ENCODE measurements at places on chromosomes 1 and 21.

DNA sequence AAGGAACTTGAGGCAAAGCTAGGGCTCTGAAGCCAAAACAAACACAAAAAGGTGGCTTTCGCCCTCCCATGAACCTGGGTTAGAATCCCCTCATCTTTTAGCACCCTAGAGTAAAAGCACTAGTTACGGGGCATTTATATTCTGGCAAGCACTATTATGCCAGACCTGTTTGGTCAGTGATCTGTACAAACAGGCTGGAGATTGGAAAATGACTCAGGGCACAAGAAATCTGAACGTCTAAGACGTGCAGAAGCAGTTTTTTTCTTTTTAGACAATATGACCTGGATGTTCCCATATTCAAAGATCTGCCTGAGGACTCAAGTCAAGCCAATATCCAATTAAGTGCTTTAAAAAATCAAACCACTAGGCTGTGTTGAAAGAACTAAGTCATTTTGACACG, 3.0 kb downstream of the ZNF436 start:
- no peak for DNase-seq

- DNase-seq = no peak
Observed at GRCh38 chr1:22662318-22662717, 9.3 kb downstream of the C1QB start.

DNA sequence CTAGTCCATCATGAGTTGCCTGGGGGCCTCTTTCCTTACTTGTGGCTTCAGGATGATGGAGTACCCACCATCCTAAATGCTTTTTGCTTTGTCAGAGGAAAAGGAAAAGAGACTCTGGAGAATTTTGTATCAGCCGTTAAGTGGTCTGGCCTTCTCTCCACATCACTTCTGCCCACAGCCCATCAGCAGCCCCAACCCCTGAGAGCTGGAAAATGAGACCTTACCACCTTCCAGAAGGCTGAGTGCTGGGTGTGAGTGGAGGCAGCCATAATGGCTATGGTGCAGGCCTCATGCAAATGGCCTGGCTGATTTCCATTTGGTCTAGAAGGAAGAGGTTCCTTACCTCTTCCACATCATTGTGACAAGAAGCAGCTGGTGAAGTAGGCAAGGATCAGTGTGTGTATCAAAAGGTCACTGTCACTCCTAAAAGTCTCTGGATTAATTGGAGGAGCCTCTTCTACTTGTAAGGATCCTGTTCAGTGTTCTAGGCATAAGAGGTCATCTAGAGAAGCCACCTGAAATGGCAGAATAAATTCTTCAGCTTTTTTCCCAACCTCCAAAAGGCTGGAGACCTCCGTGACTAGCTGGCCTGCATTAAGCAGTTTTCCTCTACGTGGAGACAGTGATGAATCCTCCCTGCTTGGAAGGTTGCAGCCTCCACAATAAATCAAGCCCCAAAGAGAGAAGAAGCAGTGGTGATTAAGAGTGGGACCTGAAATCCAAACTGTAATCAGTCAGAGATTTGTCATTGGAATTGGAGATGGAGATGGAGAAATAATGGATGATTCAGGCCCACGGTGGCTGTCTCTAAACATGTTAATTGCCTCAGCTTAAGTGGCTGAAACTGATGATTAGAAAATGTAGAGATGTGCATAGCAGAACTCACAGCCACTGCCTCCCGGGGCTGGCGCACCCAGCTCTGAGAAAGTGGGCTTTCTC, 111.5 kb downstream of the CNIH3 start:
- DNase-seq = no peak

GRCh38 chr21:33578214-33578613, 10.3 kb downstream of the DONSON start:
- no peak for DNase-seq

DNA sequence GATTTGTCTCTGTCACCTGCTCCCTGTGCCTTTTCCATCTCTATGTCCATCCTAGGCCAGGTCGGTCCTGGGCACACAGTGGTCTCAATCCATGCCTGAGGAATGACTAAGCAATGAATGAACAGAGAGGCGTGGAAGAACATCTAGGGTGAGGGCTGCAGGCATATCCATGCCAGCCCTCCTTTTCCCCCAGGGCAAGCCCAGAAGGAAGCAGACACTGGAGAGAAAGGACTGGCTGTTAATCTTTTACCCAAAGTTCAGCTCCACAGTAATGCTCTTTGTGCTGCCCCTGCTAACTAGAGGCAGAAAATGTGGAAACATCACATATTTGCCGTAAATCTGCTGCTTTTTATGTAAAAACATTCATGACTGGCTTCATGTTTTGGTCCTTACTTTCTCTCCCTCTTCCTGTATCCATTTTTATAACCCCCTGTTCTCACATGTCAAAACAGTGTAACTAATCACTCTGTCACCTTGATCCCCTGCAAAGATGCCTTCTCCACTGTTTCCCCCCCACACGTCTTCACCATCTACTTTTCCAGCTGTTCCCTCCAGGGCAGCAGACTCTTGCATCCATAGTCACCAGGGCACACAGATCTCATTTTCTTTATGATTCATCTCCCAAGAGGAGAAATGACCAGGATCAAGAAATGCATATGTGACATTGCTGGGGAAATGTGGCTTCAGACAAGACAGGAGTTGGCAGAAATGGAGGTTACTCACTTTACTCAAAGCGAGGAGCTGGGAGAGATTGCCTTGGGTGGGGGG, 166.4 kb upstream of the PROX1 start:
- DNase-seq = no peak

DNA sequence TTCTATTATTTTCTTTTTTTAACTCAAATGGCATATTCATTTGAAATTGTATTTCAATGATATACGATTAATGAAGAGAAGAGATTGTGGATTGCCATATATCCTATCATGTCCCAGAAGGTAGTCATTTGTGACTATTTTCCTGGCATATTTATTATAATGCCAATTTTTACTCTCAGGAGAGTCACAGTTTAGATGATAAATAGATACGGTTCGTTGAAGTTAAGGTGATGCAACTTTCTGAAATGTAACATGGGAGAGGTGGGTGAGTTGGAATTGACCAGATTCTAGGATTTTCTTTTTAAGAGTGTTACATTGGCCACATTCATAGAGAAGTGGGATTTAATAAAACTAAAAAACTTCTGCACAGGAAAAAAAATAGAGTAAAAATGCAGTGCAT, 1138.5 kb downstream of the NCAM2 start:
- no peak for DNase-seq

GRCh38 chr1:8073112-8073855, 47.2 kb upstream of the ERRFI1 start:
- no peak for DNase-seq

GRCh38 chr1:6417961-6418667, 1.6 kb downstream of the HES2 start:
- peak; percentile 81 for DNase-seq

DNA sequence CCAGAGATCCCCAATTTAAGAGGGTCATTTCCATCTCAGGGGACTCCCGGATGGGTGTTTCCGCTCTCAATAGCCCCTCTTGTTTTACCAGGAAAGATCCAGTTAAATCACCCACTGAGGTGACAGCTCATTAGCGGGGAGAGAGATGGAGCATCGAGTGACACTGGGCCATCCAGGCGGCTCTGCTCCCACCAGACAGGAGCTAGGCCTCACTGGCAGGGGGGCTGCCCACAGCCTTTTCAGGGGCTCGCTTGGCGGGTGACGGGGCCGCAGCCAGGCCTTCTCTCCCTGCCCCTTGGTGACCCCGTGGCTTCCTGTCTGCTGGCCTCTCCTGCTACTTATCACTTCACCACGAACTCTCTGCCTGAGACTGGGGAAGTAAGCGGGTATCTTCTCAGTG, 26.7 kb upstream of the SPSB1 start:
- no peak for DNase-seq

- DNase-seq = no peak
Observed at GRCh38 chr1:147781056-147781471, 20.7 kb upstream of the GJA5 start.

DNA sequence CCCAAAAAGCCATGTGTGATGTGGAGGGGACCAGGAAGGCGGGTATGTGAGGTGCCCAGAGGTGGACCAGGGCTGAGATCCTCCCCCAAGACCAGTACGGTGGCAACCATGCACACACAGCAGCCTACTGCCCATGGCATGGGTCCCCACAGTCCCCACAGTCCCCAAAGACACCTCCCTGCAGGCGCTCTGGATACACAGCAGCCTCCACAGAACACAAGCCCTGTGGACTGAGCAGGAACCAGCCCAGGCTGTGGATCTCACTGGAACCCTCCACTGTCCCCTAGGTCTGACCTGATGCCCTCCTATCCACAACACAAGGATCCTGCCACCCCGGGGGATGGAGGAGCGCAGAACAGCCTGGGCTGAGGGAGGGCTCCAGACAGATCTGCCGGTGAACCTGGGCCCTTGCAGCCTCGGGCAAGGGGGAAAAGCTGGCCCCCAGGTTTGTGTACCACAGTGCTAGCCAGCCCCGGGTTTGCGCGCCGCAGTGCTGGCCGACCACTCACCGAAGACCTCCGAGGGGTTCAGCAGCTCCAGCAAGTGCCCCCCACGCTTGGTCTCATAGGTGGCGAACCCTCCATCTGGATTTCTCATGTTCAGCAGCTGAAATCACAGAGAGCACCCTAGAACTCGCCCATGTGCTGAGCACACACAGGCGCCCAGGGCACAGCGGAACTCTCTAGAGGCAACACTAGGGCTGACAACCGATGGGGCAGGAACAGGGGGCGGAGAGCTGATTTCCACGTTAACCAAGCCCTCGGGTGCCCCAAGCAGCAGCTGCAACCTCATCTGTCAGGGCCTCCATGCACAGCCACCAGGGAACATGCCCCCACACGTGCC, 22.1 kb upstream of the SPATC1L start:
- DNase-seq = no peak

GRCh38 chr1:248886237-248886895, 19.7 kb upstream of the PGBD2 start:
- DNase-seq = no peak

- DNase-seq = no peak
Observed at GRCh38 chr1:2124446-2125198, 70.0 kb downstream of the FAAP20 start.

- no peak for DNase-seq
Observed at GRCh38 chr1:38153778-38154470, 107.3 kb upstream of the POU3F1 start.

DNA sequence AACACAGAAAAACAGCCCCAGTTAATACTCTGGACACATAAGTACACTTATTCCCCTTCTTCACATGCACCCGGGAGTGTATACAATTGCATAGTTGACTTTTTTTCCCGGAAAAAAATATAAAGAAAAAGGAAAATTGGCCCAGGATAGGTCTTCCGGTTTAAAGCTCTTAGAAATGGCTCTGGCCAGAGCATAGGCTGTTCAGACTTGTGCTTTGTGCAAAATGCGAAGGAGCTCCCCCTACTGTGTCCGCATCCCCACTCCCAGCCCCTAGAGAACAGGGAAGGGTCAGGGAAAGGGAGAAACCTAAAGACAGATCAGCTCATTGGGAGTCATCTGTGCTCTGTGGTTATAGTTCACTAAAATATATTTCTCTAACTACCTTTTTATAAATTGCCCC, 5.5 kb upstream of the MTMR11 start:
- no peak for DNase-seq

DNA sequence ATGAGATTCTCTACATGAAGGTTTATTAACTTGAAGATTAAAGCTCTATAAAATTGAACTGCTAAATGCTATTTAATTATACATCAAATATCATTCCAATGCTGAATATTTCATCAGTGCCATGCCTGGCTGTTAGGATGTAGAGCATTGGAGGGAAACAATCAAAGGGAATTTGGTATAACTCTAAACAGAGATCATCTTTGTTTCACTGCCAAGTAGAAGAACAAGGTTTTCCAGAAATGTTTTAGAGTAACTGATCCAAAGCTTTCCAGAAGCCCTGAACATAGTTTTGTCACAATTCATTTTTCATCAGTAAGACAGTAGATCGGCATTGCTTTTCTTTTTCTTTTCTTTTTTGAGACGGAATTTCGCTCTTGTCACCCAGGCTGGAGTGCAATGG, 5.9 kb upstream of the DSTYK start:
- no peak for DNase-seq

DNA sequence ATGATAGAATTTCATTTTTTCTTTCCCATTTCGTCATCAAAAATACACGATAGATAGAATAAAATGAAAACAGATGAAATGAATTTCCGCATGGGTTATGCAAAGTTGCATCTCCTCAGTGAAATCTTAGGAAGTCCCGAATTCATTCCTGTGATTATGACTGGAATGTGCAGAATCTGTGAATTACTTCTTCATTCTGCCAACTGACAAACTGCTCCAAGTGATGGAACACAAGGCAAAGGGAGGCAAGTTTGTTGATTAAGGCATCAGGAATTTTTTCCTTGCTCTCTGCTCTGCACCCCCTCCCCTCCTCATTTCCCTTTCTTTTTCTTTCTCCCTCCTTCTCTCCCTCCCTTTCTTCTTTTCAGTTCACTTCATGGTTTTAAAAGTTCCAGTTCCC, 37.0 kb upstream of the ADGRL4 start:
- no peak for DNase-seq

- DNase-seq = peak; percentile 61
Observed at GRCh38 chr1:109928591-109929111, 18.0 kb downstream of the CSF1 start.

- DNase-seq = no peak
Observed at GRCh38 chr1:22876359-22877111, 96.1 kb downstream of the LACTBL1 start.
